Right renal pelvis (tissue), 4 donors: ENCODE measurements at places on chromosomes 2 and 18.

DNA sequence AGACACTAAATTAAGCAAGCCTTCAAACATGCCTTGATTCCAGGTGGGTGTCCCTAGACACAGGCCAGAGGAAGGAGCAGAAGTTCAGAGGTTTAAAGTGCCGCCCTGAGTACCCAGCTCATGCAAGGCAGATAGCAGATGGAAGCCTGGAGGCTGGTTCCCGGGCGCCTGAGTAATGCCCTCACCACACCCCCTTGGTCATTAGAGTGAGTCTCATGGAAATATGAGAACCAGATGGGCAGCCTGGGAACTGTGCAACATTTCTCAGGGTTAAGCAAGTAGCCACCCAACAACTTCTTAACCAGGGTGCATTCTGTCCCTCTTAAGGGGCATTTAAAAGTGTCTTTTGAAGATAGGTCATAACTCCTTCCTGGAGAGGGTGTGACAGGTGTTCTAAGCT is 44.1 kb downstream of the TGFA start:
- no peak for DNase-seq

- no peak for DNase-seq
Measured at GRCh38 chr18:74901362-74902146, 303.9 kb downstream of the ZNF407 start.

DNA sequence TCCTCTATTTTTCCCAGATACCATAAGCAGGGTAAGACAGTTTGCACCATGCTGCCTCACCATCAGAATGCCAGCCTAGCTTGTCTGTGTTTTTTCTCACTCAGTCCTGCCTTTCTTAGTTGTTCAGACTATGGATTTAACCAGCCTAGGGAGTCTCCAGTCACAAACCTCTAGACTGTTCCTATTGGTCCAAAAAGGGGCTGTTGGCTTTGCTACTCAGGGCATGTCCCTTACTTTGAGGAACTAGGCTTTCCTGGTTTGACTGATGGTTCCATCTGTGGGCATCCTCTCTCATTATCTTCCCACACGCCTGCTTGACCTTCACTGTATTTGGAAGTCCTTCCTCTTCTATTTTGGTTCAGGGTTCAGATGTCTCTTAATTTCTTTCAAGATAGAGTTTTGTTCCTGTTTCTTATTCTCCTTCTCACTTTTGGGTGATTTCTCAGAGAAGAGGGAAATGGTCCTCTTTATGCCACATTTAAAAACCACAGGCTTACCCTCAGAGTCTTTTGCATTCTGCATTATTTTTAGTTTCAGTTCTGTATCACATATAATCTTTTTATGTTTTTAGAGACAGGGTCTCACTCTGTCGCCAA is 31.3 kb upstream of the TMEM131 start:
- DNase-seq: no peak

- DNase-seq: peak; percentile 15
Measured at GRCh38 chr2:225400060-225400511, 576 bp downstream of the NYAP2 start.

GRCh38 chr2:172484253-172484652 is 56.9 kb downstream of the ITGA6 start:
- no peak for DNase-seq

DNA sequence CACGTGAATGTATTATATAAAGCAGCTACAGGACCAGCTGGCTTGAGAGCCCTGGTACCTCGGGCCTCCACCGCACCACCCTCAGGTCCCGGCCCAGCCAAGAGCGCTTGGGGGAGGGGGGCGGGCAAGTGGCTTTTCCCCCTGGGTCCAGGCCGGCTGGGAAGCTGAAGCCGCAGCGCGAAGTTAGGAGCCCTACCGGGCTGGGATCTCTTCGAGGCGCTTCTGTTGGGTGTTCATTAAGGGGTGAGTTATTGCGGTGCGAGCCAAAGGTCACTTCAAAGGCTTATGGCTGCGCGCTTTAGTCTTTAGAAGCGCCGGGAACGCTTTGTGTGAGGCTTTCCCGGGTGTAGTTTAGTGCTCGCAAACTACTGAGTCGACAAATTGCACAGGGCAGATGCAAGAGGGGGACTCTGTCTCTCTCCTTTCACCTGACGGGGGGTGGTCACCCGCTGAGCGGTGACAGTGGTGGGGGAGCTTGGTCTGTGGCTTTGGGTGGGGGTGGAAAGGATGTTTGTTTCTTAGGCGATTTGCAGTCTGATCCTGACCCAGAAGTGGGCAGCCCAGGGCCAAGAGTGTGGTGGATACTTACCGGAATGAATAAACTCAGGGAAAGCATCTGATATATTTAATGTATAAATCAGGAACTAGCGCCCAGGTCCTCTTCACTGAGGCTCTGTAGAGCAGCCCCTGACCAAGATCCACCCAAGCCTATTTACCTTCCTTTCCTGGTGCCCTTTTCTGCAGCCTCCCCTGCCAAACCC is 6.0 kb downstream of the HOXD3 start:
- no peak for DNase-seq

- DNase-seq: peak; percentile 19
Measured at GRCh38 chr2:210224941-210225672, at the start of gene ACADL. Gene ACADL (minus strand): TSS chr2:210225447. CDS start chr2:210225263, 184 bp downstream.

- DNase-seq: no peak
Measured at GRCh38 chr18:70671889-70672565, 383.2 kb downstream of the SOCS6 start.

DNA sequence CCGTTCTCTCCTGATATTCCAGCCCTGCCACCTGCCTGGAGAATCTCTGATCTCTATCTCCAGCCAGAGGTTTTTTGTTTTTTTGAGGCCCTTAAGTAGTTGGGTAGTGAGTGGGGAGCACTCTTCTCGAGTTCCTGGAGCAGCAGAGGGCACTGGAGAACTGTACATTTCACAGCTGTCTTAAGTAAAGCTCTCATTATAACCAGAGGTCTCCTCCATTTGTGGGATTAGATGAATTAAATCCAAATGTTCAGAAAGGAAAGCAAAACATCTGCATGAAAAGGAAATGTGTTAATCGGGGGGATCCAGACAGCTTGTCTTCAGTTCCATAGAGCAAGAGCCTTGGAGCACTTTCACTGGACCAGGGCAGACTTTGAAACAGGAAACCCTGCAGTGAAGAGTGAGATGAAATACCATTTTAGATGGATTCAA is 32.8 kb downstream of the AOX1 start:
- DNase-seq: no peak

DNA sequence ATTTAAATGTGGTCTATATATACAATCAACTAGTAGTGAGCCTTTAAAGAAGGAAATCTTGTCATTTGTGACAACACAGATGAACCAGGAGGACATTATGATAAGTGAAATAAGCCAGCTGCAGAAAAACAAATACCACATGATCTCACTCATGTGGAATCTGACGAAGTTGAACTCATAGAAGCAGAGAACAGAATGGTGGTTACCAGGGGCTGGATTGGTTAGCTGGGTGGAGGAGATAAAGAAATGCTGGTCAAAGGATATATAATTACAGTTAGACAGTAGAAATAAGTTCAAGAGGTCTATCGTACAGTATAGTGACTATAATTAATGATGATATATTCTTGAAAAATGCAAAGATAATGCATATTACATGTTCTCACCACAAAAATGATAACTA is 267.9 kb downstream of the FBXO15 start:
- no peak for DNase-seq

DNA sequence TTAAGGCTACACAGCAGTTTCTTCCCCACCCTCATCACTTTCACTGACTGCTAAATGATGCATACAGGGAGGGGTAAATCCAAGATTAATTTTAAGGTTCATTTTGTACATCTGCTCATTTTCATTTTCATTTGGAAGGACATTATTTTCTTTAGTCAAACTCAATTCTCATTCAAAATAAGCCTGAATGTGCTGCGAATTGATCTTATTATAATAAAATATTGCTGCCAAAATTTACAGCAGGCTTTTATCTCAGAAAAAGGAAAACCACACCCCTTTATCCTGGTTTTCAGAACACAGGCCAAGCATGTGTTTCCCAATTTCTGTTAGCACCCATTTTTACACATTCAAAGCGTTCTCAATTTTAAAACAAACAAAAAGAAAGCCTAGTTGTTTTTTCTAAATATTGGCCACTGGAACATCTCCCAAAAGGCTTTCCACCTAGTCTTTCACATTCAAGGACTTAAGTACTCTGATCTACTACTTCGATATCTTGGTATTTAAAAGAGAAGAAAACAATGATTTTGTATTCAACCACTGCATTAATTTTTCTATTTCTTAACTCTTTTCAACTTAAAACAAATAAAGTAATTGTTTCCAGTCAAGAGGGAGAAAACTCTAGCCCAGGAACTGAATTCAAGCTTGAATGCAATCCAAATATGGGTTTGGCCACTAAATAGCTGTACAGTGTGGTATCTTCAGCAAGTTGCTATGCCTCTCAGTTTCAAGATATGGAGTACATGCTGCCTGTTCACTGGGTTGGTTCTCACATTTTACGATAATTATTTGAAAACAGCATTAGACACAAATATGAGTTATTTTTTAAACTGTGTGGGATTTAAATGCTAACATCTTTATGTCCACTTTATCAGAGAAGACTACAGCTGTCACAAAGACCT is 52.5 kb downstream of the CDH2 start:
- DNase-seq: no peak

DNA sequence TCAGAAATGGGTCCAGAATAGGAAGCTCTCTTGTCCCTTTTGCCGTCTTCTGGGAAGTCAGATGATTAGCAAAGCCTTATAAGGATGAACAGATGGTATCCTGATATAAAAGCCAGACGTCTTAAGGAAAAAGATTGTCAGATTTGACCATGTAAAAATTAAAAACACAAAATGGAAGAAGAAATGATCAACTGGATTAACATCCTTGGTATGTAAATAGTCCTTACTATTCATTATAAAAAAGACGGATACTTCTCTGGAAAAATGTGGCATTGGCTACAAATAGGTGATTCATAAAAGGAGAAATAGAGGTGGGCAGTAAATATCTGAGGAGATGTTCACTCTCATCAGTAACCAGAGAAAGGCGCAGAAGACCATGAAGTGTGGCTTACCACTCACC is 33.7 kb upstream of the SCLY start:
- DNase-seq: no peak

DNA sequence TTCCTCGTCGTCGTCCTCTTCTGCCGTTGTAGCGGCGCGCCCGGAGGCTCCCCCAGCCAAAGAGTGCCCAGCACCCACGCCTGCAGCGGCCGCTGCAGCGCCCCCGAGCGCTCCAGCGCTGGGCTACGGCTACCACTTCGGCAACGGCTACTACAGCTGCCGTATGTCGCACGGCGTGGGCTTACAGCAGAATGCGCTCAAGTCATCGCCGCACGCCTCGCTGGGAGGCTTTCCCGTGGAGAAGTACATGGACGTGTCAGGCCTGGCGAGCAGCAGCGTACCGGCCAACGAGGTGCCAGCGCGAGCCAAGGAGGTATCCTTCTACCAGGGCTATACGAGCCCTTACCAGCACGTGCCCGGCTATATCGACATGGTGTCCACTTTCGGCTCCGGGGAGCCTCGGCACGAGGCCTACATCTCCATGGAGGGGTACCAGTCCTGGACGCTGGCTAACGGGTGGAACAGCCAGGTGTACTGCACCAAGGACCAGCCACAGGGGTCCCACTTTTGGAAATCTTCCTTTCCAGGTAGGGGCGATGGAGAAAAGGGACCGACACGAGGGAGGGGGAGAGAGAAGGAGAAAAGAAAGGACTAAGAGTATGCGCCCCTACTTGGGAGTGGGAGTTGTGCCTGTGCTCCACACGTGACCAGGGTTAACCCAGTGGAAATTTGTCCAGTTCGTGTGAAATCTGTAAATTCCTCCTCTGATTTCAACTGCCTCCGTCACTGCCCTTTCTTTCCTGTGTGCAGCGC is 800 bp downstream of the HOXD13 start:
- no peak for DNase-seq
